Activated CD8-positive, alpha-beta memory T cell treated with anti-CD3 and anti-CD28 coated beads for 1 hour (primary cell): ENCODE measurements at places on chromosomes 4 and X.

GRCh38 chr4:153333874-153334273 is 10.6 kb upstream of the MND1 start:
- DNase-seq, result no peak

DNA sequence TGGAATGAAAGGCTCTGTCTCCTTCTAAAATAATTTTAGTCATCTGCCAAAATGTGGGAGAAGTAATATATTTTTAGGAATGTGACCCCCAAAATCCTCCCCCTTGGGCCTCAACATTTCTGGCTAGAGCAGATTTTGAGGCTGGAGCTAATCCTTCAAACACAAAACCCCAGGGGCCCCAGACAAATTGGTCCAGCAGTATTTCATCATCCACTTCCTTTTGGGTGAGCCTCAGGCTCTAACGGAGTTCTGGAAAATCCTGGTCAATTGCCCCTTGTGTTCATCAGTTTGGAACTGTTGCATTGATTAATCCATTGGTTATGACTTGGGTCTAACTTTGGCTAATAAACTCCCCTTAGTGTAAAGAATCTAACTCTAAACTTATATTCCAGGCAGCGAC is 67.4 kb upstream of the PCDH19 start:
- DNase-seq, result no peak

- no peak for DNase-seq
Measured at GRCh38 chrX:77918568-77918967, 8.1 kb downstream of the ATP7A start.

GRCh38 chr4:86587381-86588140 is 6.6 kb upstream of the PTPN13 start:
- DNase-seq, result no peak

GRCh38 chr4:86152454-86152853 is 207.4 kb downstream of the MAPK10 start:
- DNase-seq, result no peak
